GM03348 (cell line): ENCODE measurements at places on chromosomes 6 and 20.

DNA sequence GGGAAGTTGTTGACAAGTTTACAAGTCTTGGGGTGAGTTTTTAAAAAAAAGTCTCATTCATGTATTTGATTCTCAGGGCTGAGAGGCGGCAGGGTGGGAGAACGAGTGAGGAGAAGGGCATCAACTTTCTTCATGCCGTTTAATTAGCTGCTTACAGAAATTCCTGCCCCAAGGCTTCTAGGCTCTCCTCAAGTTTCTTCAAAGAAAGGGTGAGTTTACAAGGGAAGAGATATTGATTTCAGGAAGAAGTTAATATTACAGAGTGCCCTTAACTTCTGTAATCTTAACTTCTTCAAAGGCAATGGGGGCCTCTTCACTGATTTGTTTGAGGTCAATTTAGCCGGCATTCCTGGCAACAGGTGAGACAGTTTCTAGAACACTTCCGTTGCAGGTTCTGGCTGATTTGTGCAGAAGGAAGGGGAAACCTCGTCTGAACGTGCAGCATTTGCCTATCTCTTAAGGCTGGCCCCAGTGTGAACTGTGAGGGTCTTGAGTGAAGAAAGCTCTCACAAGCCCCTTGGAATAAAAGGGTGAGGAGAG, 3.4 kb upstream of the COL12A1 start:
- no peak for DNase-seq

GRCh38 chr20:35232575-35232974, 6.1 kb downstream of the MMP24 start:
- DNase-seq: peak; percentile 70

DNA sequence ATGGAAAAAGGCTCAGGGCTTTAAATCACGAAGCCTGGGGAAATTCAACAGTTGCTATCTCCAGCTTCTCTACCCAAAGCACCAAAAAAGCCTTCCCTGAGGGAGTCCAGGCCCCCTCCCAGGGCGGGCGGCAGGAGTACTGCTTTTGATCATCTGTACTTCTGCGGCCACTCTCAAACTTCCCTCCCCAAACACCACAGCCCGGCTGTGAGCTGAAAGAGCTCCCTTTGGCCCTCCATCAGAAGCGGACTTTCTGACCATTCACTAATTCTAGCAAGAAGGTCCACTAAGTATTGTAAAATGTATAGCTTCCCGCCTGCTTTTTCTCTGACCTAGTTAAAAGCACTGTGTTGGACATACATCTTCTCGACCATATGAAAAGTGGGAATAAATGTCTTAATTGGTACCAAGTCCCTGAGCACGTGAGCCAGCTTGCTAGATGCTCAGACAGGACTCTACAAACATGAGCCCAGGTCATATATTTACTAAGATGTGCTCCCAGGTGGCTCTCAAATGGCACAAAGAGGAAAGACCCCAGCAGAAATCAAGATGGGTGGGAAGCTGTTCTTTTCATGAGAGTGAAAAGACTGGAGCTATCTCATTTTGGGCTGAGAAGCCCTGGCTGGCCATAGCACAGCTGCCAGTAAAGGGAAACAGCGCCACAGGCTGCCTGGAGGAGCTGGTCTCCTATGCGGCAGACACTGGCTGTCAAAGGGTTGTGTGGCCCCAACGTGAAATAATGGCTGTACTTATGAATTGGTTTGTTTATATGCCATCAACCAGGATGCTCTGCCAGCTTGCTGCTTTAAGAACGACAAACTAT, 58.6 kb downstream of the GFOD1 start:
- no peak for DNase-seq

DNA sequence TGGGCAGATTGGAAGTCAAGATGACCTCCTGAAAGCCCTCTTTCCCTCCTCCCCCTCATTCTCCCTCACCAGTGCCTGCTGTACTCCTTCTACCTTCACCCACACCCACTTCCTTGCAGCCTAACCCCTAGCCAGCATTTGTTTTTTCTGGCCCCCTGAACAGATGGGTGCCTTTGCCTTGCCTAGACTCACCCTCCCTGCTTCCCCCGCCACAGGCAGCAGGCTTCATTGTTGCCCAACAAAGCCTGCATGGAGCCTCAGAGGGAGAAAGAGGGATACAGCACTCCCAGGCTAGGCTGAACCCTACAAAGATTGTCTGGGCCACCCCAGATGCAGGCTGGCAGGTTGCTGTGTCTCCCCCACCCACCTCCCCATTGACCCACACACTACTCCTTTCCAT, 2.7 kb downstream of the MOCS1 start:
- no peak for DNase-seq

DNA sequence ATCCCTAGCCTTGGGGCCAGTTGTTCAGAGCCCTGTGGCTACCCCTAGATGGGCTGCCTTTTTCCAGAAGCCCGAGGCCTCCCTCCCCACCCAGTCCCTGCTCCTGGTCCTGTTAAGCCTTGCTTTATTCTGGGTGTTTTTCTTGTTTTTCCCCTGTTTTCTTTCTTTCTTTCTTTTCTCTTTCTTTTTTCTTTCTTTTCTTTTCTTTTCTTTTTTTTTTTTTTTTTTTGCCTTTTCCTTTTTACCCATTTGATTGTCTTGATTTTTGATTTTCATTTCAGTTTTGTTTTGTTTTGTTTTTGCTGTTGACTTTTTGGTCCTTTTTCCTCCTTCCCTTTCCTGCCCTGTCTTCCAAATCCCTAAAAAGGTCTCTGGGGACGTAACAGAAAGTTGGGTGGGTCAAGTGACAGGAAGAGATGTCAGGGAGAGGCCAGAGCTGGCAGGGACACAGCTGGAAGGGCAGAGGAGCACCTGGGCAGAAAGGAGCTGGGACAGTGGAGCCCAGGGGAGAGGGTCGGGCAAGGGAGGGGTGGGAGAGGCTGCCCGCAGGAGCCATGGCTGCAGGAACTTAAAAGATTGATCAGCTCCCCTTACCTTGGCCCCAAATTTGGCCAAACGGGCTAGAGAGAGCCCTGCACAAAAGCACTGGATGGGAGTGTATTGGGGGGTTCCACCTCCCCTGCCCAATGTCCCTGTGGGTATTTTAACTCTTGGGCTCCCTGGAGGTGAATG, 27.6 kb downstream of the MYH7B start:
- no peak for DNase-seq

- DNase-seq: peak; percentile 36
Observed at GRCh38 chr6:140253096-140253495, 878.6 kb upstream of the CITED2 start.

GRCh38 chr6:24492475-24492874, 2.3 kb upstream of the ALDH5A1 start:
- DNase-seq: no peak

DNA sequence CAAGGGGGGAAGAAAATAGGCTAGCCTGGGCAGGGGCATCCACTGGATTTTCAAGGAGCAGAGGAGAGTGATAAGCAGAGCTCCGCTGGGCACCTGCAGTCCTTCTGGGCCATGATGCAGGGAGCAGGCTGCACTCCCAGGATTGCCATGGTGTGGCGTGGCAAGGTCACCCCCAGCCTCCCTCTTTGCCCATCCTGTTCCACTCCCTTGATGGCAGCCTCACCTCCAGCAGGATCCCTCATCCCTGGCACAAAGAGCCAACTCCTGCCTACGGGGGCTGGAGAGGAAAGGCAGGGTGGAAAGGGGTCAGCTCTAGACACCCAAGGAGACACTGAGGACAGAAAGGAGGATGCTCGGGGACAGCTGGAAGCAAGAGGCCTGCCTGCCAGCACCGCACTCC, 22.4 kb upstream of the MYMX start:
- no peak for DNase-seq

- no peak for DNase-seq
Observed at GRCh38 chr20:723756-724155, 44.5 kb downstream of the SLC52A3 start.

DNA sequence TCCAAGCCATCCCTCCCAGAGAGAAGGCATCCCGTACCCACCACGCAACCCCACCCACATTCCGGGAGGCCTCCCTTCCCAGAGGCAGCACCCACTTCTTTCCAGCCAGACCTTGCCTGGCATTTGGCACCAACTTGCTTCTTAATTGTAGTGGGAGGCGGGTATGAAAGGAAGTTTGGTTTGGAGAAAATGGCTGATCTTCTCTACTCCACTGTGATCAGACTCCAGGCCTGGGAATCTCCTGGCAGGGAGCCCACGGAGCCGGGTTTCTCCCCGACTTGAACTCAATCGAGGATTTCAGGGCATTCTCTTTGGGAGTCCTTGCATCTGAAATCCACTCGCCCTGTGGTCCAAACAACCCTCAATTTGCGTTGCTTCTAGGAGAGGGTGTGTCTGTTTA, 107.1 kb downstream of the ZDHHC14 start:
- no peak for DNase-seq

DNA sequence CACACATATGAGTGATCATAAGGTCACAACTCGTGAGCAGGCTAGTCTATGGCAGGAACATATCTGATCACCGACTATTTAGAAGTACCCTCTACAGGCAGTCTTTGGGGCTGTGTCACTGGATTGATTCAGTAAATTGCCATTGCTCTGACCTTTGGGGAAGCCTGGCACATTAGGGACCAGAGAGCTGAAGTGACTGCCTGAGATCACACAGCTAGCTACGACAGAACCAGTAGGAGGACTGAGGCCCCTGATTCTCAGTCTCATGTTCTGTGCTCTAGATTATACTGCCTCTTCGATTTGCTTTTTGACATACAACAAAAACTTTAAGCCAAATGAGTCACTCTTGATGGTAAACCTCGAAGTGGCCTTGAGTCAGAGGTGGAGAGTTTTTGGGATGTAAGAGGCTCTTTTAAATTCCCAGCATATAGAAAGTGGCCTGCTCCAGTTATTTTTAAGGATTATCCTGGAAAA, 247.5 kb upstream of the SUPT3H start:
- DNase-seq: peak; percentile 34

DNA sequence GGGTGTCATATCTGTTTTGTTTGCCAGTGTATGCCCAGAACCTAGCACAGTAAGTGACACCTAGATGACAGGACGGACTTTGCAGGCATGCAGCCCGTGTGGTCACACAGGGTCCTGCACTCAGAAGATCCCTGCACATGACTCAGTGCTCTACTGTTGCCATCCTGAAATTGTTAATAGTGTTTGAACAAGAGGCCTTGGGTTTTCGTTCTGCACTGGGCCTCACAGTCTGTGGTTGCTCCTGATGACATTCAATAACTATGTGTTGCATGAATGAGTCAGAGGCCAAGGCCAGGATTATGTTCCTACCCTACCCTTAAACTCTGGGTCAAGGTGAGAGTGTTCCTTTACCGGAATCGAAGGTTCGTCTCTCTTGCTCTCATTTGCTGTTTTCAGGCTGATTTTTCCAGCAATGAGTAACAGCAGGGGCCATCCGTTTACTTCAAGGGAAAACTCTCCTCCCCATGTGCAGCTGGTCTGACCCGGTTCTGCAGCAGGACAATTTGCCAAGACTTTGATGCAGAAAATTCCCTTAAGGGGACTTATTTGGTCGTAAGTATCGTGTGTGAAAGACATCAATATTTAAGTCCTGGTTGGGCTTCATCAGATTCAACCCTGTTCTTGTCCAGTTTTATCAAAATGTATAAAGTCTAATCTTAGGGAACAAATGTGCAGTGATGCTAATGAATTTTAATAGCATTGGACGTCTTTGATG, 13.0 kb upstream of the PFDN4 start:
- no peak for DNase-seq

DNA sequence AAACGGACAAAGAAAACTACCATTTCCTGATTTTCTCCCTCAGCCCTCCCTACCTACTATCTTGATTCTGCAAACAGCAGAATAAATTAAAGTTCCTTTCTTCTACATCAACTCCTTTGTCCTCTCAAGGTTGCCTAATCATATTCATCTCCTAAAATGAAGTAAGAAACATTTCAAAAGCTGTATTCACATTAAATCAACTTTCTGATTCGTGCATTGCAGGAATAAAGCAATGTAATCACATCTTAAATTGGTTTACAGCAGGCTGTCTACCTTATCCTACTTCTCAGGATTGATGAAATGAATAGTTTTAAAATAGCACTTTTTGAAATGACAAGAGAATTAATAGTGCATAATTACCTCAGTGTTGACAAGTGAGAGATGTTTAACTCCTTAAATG, 25.1 kb downstream of the PRKN start:
- no peak for DNase-seq

GRCh38 chr20:62972845-62973745, 20.6 kb downstream of the SLC17A9 start:
- DNase-seq: no peak

- DNase-seq: no peak
Observed at GRCh38 chr6:81612136-81612535, 140.3 kb downstream of the TENT5A start.

- no peak for DNase-seq
Observed at GRCh38 chr6:85580878-85581267, 12.8 kb downstream of the SNX14 start.

DNA sequence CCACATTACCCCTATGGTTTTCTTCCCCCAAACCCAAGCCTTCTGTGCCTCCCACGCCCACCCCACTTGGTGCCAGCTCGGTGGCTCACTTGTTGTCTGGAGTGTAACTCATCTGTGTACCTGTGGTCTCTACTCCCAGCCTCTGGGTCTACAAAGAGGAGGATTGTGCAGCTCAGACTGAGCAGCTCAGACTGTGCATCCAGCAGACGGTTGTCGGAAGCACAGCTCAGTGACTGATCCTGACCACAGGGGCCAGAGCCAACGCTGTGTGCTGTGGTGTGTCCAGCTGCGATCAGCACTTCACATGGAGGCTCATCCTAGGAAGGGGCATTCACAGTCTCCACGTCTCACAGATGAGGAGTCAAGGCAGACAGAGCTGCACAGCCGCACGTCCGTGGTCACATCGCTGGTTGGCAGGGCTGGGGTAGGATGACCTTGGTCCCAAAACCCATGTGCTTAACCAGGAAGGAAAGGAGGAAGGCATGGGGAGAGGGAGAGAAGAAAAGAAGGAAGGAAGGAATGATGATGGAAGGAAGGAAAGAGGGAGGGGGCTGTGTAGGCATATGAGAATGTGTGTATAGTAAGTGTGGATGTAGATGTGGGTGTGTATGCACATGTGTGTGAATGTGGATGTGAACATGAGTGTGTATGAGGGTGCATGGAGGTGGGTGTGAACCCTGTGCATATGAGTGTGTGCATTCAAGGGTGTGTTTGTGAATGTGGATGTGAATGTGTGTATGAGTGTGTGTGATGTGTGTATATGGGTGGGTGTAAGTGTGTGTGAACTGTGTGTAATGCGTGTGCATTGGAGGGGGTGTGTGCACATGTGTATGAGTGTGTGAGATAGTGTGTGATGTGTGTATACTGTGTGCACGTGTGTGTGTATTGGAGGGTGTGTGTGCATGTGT, 28.2 kb upstream of the STX16 start:
- no peak for DNase-seq

- DNase-seq: no peak
Observed at GRCh38 chr6:43695215-43695966, 7.8 kb upstream of the MRPS18A start.

GRCh38 chr20:11034025-11034424, 360.2 kb upstream of the JAG1 start:
- DNase-seq: no peak
